Cardiac muscle cell (in vitro differentiated cells and primary cell): ENCODE measurements at places on chromosomes 13 and 19. TPM values are rescaled to one million over a fixed set of nuclear protein-coding genes. Genes with fewer than 3 reads are reported as not detected.

Gene MCF2L
- 23.7 and 27.6 TPM in 2 replicates for polyA plus RNA-seq

Gene WDR62
- polyA plus RNA-seq: 2.1 and 9.1 TPM in 2 replicates

Gene MVB12A
- 130 and 148 TPM in 2 replicates for polyA plus RNA-seq

Gene ZNF723
- polyA plus RNA-seq: not detected in 2 replicates

Gene VSTM2B
- polyA plus RNA-seq: not detected in 2 replicates

Gene RNF225
- not detected in 2 replicates for polyA plus RNA-seq

Gene PPP2R1A
- 724 and 813 TPM in 2 replicates for polyA plus RNA-seq
